Sigmoid colon (tissue), 7 donors: ENCODE measurements at places on chromosomes 5 and 9. TPM values are rescaled to one million over a fixed set of nuclear protein-coding genes. Genes with fewer than 3 reads are reported as not detected.

DNA sequence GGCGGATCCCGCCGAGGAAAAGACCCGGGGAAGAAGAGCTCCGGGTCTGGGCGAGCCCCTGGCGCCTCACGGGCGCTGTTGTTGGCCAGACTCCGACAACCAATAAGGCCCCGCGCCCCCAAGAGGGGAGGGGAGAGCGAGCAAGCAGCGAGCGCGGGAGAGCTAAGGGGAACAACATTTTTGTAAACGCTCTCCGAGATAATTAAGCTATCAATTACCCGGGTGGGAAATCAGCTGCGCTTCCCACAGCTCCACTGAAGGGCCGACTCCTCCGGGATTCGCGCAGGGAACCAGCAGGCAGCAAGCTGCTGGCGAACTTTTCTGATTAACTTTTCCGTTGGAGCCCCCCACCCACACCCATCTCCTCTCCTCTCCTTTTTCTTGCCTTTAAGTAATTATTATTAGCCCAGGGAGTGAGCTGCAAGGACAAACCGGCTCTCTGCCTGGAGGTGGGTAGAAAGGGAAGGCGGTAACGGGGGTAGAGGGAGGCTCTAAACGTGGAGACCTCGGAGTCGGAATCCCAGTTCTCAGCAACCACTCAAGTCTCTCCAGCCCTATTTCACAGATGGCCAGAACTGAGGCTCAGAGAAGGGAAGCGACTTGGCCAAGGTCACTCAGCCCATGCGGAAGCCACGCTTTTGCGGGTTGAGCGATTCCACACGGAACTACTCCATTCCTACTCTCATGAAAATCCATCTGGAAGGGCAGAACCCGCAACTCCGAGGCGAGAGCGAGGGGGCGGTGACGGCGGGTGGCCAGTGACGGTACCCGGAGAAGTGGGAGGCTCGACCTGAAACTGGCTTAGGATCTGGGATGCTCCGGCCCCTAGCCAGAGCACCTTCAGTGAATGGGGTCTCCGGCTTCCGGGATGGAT is 1.3 kb downstream of the ASTN2 start:
- H3K4me1 ChIP-seq, result peaks cover 26% of the 10 kb centered on the region
- H3K27ac ChIP-seq, result no peak overlapping the region
- H3K4me3 ChIP-seq, result no peak overlapping the region
- no peak for DNase-seq
- H3K36me3 ChIP-seq, result no peaks in the 10 kb centered on the region
- H3K27me3 ChIP-seq, result peaks cover 33% of the 10 kb centered on the region

DNA sequence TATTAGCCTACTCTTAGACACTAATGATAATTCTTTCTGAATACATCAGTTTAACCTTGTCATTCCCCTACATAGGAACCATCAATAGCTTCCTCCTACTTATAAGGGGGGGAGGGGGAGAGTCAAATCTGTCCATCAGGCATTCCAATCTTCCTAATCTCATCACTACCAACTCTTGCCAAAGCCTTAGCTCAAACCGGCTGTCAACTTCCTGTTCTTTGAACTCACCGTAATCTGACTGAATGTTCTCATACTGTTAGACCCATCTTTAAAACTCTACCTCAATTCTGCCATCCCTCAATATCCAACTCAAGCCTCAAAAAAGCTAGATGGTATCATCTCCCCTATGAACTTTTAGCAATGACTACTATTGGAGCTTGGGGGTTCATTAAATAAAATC is 41.9 kb upstream of the RNF38 start:
- H3K27me3 ChIP-seq, result no peaks in the 10 kb centered on the region
- no peak for DNase-seq
- no peak overlapping the region for H3K27ac ChIP-seq
- H3K36me3 ChIP-seq, result no peaks in the 10 kb centered on the region
- H3K4me1 ChIP-seq, result no peaks in the 10 kb centered on the region

DNA sequence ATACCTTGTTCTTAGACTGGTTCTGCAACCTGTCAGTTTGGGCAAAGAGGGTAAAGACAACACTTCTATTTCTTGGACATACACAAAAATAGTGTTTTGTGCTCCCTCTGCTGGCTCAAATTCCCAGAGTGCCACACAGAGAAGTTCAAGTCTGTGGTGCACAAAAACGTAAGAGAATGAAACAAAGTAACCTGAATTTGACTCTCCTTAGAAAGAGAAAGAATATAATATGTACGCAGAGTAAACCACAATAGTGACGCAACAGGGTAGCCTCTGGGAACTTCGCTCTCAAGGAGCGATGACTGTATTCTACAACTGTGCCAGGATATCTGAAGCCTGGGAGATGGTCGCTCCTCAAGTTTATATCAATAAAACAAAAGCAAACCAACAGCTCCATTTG is 18.5 kb downstream of the DDX31 start:
- no peak for DNase-seq
- H3K4me1 ChIP-seq, result no peaks in the 10 kb centered on the region
- H3K4me3 ChIP-seq, result no peak overlapping the region
- H3K27me3 ChIP-seq, result no peaks in the 10 kb centered on the region

GRCh38 chr5:854217-854616 is 3.4 kb upstream of the ZDHHC11 start:
- no peaks in the 10 kb centered on the region for H3K4me1 ChIP-seq
- peaks cover 46% of the 10 kb centered on the region for H3K27me3 ChIP-seq
- peak; percentile 47 for DNase-seq
- H3K4me3 ChIP-seq, result no peak overlapping the region

DNA sequence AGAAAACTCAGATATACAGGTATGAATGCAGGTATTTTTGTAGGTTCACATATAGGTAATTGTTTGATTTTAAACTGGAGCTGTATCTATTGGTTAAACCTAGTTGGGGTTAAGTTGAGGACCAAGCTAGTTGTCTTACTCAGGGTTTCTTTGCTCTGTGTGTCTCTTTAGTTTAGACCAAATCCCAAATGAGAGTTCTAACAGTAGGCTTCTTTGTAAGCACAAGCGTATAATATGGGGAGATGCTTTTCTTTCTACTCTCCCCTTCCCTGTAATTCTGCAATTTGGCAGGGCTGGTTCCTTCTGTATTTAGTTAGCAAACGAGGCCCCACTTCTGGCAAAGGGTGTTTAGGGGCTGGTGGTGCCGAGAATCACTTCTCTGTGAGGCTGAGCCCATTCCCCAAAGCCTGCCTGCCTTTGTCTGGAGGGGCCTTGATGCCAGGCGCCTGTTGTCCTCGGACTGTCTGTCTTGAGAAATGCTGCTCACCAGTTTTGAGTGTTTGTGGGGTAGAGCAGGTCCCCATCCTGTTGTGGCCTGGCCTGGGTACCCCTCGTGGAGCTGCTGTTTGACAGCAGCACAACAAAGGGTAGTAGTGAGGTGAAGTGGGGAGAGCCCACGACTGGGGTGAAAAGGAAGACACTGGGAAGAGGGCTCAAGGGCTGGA is 259.3 kb downstream of the FANCC start:
- H3K4me3 ChIP-seq, result peak overlapping the region; percentile 35
- peaks cover 3% of the 10 kb centered on the region for H3K36me3 ChIP-seq
- no peak for DNase-seq

Gene MEGF10
- 3.6 TPM for total RNA-seq

Gene STING1
- 23.3 TPM for total RNA-seq
